ENCODE measurements at places on chromosomes 1 and 21.

DNA sequence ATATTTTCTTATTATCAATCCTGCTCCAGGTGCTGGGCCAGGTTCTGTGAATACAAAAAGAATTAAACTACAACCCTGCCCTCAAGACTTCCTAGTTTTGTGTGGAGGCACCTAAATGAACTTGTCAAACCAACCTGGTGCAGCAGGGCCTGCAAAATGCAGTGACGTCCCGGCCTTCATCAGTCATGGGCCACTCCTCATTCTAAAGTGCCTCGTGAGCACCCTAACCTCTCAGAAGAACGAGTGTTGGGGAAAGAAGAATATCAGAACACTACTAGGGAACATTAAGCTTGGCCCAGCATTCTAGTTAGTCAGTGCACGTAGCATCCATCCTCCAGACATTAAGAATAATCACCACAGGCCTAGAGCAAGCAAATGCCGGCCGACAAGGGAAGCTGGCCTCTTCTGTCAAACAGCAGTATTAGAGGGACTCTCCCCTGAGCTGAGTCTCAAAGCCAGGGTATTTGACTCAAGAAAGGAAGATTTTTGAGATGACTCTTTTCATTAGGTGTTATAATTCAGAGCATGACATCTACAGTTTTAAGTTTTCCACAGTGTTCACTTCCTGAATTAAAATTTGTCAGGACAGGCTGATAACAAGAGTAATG lies 137.9 kb downstream of the SLC45A1 start:
- DNase-seq: no peak

- DNase-seq: no peak
Measured at GRCh38 chr1:201084295-201084694, 27.9 kb downstream of the CACNA1S start.

- no peak for DNase-seq
Measured at GRCh38 chr1:55062801-55063576, 23.6 kb downstream of the PCSK9 start.

DNA sequence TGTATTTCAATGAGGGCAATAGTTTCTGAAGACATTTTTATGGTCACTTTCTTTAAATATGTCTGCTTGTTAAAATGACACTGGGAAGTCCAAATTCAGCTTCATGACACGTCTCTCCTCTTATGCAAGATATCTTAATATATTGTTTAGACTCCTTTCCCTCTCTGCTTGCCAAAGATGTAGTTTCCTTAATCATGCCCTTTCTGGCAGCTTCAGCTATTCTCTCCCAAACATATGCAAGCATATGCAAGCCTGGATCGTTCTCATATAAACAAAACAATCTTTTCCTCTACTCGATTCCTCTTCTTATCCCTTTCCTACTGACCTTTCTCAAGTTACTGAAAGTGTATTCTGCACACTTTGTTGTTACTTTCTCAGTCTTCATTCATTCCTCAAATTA lies 372.2 kb downstream of the PTBP2 start:
- no peak for DNase-seq

DNA sequence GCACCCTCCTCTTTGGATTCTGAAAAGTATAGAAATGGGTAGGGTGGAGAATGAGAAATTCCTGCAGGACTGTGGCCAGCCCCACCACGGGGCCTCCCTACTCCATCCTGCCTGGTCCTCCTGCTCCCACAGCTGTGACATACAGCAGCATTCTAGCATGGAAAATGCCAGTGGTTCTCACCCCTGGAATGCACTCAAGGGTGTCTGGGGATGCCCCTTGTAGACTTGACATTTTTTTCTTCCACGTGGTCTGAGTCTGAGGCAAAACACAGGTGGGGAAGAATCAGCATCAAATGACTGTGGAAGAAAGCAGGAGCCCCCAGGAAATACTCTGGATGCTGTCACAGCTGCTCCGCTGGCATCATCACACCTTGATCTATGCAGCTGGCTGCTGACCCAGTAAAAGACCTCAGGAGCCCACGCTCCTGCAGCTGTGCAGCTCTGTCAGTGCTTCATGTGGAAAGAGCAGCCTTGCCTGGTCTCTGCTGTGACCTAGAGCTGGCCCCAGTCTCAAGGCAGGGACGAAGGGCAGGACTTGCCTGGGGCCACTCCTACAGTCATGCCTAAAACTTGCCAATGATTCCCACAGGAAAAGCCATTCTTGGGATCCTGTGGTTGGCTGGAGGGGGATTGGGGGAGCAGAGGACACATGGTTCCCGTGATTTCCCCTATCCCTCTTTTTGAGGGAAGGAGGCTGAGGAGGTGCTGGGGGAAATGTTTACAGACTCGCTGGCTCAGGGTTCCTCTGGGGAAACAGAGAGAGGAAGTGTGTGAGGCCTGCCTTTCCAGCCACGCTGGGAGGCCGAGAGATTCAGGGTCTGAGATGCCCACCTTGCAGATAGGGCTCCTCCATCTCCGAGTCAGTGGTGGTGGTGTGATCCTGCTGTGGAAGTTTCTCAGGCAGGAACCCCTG lies 10.8 kb upstream of the A3GALT2 start:
- DNase-seq: no peak

- no peak for DNase-seq
Measured at GRCh38 chr1:53708687-53709086, 30.3 kb downstream of the GLIS1 start.

GRCh38 chr1:205315008-205315618 lies 6.4 kb downstream of the NUAK2 start:
- DNase-seq: no peak

GRCh38 chr1:39344394-39345154 lies 140.1 kb downstream of the MACF1 start:
- no peak for DNase-seq

DNA sequence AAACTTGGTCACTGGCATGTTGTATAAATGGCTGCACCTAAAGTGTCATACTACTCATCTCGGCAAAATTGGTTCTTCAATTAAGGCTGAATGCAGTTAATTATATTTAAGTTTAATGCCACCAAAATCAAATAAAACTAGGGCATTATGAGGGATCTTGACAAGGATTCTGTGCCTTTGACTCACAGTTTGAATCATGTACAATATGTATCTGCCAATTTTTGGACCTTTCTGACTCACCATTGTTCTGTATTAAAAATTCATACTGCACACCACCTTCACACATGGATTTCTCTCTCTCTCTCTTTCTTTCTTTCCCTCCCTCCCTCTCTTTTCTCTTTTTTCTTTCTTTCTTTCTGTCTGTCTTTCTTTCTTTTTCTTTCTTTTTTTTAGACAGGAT lies 14.1 kb upstream of the STXBP3 start:
- no peak for DNase-seq

DNA sequence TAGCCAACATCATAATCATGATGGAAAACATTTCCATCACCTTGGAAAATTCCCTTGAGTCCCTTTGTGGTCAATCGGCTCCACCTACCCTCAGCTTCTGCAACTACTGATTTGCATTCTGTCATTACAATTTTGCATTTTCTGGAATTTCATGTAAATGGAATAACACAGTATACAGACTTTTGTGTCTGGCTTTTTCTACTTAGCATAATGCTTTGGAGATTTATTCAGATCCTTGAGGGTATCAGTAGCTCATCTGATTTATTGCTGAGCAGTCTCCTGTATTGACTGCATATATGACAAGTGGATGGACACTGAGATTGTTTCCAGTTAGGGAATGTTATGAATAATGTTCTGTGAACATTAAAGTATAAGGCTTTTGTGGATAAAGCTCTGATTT lies 358.3 kb downstream of the USP25 start:
- no peak for DNase-seq

DNA sequence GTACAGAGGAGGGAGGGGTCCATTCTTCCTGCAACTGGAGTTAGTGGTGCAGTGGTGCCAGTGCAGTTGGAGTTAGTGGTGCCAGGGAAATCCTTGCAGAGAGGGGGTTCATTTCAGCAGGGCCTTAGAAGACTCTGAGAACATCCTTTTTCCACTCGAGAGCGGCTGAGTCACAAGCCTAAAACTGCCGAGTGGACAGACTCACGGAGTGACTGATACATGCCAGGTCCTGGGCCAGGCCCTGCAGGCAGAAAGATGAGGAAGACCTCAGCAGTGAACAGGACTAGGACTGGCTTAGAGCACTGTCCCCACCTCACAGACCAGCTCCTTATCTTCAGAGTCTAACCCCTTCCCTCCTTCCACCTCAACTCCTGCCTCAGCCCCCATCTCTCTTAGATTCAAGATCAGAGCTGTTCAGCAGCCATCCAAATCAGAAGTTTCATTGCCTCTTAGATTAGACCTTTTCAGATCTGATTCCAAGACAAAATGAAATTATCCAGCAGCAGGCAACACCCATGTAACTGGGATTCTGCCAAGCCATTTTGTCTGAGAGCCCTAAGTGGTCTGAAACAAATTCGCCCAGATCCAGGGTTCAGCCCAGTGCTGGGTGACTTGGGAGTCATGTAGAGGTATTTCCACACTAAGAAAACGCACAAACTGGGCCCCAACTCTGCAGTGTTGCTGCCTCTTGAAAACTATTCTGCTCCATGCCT lies 12.7 kb upstream of the IKBKE start:
- DNase-seq: no peak

- DNase-seq: peak; percentile 77
Measured at GRCh38 chr1:168439456-168440375, 104.1 kb downstream of the XCL2 start.

- no peak for DNase-seq
Measured at GRCh38 chr1:12049616-12050015, 13.5 kb upstream of the TNFRSF8 start.

DNA sequence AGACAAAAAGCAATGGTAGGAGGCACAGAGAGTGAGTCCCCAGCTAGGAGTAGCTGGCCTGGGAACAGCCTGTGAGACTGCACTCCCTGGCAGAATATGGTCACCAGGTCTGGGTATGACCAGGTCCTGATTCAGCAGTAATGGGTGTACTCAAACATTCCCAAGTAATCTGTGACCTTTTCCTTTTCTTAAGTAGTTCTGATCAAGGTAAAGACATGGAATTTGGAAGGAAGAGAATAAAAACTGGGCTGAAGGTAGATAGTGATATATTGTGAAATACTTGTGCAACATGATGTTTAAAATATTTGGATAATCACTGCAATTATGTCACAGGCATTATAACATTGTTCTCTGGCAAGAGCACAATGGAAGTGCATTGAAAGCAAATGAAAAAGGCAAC lies 147.2 kb upstream of the DPYD start:
- no peak for DNase-seq

- DNase-seq: no peak
Measured at GRCh38 chr1:225428881-225429455, 1.1 kb upstream of the LBR start.

GRCh38 chr1:238214449-238214848 lies 323.7 kb upstream of the ZP4 start:
- no peak for DNase-seq

GRCh38 chr1:231931146-231931545 lies 304.6 kb downstream of the DISC1 start:
- no peak for DNase-seq

GRCh38 chr1:110643879-110644472 lies 30.8 kb downstream of the KCNA3 start:
- no peak for DNase-seq

- DNase-seq: no peak
Measured at GRCh38 chr1:43540653-43541071, 10.0 kb downstream of the PTPRF start.

DNA sequence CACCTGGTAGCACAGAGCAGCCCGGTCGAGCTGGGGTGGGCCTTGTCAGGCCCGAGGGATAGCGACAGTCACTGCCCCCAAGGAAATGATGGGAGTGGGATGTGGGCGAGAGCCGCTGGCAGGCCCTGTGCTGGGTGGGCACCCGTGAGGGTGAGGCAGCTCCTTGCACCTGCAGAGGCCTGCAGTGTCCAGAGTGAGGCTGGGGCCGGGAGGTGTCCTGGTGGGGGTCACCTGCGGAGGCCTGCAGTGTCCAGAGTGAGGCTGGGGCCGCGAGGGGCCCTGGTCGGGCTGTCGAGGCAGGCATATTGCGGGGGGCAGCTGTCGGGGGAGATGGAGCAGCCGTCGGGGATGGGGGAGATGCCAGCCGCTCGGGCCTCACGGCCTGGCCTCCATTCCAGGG lies 49.5 kb downstream of the SLC19A1 start:
- no peak for DNase-seq

- DNase-seq: no peak
Measured at GRCh38 chr1:5811419-5811818, 180.8 kb downstream of the NPHP4 start.

DNA sequence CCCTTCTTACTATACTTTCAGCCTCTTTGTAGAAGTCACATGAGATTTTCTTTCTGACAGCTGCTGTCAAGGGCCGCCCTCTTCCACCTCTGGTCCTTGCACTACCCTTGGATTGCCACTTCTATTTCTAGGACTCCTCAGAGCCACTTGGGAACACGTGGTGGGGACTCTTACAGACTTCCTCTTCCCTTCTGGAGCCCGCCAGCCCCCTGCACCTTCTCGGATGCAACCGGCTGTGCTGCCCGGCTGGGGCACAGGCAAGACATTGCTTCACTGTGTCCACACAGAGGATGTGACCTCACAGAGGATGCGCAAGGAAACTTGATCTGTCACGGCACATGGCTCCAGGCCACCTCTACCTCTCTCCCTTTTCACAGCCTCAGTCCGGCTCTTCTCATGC lies 2.4 kb upstream of the IKBKE start:
- no peak for DNase-seq

DNA sequence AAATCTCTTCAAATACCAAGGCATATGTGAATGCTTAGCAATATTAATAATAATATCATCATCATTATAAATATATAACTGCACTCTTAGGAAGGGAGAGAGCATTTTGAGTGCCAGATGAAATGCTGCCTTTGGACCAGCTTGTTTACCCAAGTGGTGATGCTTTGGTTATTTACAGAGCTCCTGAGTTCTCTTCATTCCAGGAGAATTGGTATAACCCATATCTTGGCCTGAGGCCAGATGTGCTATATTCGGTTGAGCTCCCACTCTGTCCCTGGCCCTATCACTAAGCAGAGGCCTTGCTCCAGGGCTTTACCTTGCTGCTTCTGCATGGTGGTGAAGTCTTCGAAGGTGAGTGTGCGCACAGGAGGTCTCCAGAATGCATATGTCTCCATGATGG lies 89.4 kb downstream of the TBX15 start:
- no peak for DNase-seq

DNA sequence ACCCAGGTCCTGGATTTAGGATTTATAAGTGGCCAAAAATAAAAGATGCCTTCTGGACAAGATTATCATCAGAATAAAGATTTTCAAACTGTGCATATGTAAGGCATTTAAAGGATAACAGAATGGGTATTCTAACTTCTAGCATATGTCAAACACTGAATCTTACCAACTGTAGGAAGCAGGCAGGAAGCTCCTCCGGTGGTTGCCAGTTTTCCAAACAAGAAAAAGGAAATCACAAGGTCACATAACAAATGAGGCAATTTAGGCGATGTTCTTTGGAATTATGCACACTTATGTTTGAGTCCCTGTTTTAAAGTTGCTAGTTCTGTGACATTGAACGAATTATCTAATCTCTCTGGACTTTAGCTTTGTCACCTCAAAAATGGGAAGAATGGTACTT lies 48.9 kb downstream of the ATP6V1G3 start:
- DNase-seq: no peak

DNA sequence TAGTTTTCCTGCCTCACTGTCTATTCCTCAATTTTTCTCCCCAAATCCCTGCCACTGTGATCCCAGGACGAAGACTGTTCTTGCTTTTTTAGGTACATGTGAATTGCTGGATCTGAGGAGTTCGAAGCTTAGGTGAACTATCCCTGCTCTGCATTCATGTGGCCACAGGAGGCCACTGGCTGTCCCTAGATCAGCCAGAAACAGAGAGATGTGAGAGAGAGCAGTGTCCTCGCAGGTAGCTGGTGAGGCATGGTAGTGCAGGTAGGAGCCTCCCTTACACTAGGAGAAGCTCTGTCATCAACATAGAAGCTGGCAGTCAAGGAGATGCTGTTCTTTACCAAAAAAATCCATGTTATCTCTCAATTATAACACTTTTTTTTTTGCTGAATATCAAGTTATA lies 71.5 kb downstream of the USP24 start:
- DNase-seq: no peak

Measured in activated CD4-positive, alpha-beta T cell treated with anti-CD3 and anti-CD28 coated beads, Interleukin-2, amount 50 U/mL, for 1 hour (primary cell).